ENCODE measurements at places on chromosomes 12 and 14.

DNA sequence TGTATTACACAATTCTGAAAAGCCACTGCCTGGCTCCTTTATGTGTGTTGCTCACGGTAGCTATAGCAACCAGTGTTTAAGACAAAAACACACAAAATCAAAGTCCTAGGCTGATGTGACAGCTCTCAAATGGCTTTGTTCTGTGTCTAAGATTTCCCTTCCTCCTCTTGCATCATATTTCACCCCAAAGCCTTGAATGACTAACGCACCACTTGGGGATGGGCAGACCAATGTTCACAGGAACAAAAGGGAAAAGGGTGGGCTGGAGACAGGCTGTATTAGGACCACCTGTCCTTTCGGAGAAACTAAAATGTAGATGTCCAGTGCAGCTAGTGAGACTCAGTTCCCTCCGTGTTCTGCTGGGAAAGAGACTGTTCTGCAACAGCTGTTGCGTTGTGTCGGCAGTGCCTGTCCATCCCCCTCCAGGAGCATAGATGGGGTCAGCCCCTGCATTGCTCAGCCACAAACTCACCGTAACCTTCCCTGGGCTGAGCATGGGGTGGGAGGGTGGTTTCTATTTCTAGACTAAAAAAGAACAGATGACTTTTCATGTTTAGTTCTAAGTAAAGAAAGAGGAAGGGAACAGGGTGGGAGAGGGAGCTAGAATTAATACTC lies 26.8 kb upstream of the DAAM1 start:
- no peak for DNase-seq

GRCh38 chr12:72307229-72307628 lies 35.1 kb downstream of the TRHDE start:
- DNase-seq, result no peak

- no peak for DNase-seq
Measured at GRCh38 chr12:53453953-53454640, 2.2 kb downstream of the PCBP2 start.

GRCh38 chr12:27711317-27711682 lies 668 bp downstream of the MRPS35 start:
- DNase-seq, result no peak
